Tibial artery (tissue), 4 donors: ENCODE measurements at places on chromosomes 7 and 10.
A peak's percentile ranks its signal among the peaks of the same experiment; 100 is the strongest.

DNA sequence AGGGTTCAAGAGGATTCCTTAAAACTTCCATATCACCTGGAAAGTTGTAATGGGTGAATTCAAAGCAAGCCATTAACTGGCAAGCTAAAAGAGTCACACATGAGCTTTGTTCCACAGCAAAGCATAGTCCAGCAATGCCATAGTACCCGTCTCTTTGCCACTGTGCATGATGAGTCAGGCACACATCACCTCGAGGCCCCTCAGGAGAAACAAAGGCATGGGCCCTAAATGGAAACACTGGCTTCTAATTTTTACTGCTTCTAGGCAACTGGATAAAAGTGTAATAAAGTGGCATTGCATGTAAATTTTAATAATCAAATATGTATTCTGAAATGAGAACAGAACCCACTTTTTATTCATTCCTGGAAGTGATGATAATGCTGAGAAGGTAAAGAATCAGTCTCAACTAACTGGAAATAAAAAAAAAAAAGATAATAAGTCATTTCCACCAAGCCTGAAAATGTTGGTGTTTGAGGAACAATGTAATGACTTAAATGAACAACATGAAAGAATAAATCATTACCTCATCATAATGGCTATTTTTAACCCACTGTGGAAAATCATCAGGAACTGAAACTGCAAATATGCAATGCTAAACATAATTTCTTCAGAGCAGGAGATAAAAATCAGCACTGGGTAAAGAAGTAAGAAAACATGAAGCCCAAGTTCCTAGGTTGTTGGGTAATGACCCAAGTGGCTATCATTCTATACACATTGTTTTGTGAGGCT is 104.9 kb downstream of the CDK6 start:
- DNase-seq = no peak

GRCh38 chr10:48332871-48333216 is 26.4 kb downstream of the MAPK8 start:
- no peak for DNase-seq

DNA sequence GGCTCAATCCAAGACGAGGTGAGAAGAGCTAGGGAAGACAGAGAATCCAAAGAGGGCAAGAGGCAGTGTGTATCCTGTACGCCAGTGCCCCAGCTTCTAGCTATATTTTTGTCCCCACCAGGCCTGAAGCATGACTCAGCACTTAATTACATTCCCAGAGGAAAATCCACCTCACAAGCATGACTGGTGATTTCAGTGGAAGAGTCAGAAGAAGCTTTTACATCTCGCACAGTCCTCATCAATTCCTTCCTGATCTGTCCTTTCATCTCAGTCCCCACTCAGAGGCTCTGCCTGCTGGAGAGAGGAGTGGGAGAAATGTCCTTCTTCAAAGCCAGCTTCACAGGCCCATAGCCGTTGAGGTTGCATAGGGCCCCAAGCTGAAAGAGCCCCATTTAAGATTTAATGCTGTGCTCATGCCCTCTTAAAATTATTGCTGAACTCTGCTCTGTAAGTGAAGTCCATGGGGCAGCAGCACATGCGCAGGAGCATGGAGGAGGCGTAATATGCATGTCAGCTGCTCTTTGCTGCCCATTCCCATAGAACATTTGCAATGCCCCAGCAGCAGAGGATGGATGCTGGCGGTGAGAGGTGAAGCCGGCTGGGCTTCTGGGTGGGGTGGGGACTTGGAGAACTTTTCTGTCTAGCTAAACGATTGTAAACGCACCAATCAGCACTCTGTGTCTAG is 39.0 kb upstream of the AOAH start:
- DNase-seq = no peak

DNA sequence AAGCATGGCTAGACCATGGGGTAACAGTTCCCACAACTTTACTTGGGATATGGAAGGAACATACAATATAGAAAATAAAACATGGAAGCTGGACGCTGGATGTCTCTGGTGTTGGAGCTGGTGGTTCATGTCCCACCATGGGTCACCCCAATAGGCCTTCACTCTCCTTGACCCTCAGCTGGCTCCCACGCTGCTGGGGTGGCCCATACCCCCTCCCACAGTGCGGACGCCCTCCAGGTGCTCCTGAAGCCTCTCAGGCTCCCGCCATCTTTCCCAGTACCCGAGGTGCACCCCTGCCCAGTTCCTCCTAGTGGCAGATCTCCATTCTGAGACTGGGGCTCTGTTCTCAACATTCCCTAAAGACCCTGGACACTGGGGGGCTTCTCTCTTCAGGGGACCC is 5.8 kb upstream of the CPA1 start:
- no peak for DNase-seq

DNA sequence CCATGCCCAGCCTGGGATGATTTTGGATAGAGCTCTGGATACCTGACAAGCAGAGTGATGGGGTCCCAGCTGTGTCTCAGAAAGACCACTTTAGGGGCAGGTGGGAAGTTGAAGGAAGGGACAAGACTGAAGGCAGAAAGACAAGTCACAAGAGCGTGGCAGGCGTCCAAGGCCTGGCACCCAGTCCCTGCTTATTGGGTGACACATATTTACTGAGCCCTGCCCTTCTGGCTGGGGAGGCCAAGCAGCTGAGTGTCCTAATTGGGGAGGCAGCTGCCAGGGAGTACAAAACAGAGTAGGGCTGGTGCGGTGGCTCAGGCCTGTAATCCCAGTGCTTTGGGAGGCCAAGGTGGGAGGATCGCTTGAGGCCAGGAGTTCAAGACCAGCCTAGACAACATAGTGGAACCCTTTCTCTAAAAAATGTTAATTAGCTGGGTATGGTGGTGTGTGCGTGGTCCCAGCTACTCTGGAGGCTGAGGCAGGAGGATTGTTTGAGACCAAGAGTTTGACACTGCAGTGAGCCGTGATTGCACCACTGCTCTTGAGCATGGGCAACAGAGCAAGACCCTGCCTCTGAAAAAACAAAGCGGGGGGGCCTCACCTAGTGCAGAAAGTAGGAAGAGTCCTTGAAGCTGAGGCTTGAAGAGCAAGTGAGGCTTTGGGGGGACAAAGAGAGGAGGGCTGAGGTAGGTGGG is 53.0 kb upstream of the GTF2I start:
- DNase-seq = peak; percentile 58

- DNase-seq = no peak
These were observed 17.1 kb upstream of the CPA1 start for GRCh38 chr7:130363026-130363847.

GRCh38 chr10:10120671-10121070 is 897.0 kb upstream of the CELF2 start:
- DNase-seq = no peak

- DNase-seq = no peak
These were observed 73.4 kb upstream of the CTBP2 start for GRCh38 chr10:125233726-125234125.

GRCh38 chr10:78298835-78299234 is 265.2 kb downstream of the RPS24 start:
- DNase-seq = no peak

DNA sequence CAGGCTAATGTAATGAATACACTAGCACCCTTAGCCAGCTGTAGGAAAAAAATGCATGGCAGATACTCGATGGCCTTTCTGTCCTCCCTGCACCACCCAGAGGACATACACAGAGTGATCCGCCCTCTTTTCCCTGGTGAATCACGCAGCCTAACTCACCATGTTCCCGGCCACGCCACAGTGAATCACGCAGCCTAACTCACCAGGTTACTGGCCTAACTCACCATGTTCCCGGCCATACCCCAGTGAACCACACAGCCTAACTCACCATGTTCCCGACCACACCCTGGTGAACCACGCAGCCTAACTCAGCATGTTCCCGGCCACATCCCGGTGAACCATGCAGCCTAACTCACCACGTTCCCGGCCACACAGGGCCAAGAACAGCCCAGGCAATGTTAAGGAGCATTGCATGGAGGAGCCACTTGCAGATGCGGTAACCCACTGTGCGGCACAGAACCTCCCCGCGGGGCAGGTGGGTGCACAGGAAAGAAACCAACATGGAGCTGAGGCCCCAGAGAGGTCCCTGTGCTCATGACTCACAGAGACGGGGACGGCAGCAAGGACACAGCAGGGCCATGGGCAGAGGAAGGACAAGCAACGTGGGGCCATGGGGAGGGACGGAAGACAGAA is 508.5 kb downstream of the DNAJB6 start:
- DNase-seq = no peak

DNA sequence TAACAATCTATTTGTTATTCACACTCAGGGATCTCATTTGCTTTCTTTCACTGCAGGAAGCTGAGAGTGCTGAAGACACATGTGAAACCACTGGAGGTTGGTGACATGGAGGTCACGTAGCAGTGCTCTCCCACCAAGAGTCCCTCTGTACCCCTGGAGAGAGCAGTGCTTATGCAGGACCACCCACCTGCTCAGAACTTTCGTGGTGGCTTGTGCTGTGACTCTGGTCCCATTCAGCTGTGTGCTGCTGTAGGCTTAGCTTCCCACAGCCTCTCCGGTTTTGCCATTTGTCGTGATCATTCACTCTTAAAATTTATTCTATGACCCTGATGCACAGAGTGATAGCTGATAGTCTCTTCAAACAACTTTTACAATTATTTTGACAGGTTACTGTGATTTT is 96.0 kb upstream of the RSU1 start:
- no peak for DNase-seq

- DNase-seq = no peak
These were observed 81.2 kb upstream of the SORCS3 start for GRCh38 chr10:104559935-104560334.

DNA sequence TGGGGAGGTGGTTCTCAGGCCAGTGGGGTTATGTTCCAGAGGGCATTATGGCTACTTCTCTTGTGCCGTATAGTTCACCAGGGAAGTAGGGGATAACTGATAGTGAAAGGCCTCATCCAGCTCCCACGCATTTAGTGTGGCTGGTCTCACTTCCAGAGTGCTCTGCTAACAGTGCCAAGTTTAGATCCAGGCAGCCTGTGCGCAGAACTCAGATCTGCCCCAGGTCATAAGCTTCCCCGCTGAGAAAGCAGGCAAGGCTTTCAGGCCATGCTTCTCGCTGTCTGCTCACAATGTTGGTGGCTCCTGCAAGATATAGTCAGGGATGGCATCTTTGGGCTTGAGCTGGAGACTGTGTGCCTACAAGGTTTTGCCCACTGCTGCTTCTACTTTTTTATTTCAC is 11.3 kb downstream of the AGK start:
- no peak for DNase-seq

- no peak for DNase-seq
These were observed 39.7 kb upstream of the TNKS2 start for GRCh38 chr10:91758303-91759146.

DNA sequence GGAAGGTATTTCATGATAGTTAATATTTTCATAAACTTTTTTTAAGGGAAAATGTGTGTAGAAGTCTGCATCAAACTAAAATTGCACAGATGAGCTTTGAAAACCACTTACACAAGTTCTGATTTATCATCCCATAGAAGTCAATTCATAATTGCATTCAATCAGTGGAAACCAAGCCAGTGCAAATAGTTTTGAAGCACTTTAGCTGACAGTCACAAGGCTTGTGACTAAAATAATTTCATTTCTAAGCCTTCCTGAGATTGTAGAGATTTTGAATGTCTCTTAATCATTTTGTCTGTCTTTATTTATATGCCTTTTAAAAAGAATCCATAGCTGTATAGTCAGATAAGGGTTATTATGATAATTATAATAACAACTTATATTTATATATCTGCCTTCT is 41.4 kb downstream of the EXOC4 start:
- DNase-seq = no peak

GRCh38 chr10:114674346-114674745 is 16.3 kb upstream of the ABLIM1 start:
- no peak for DNase-seq

GRCh38 chr7:158244873-158245723 is 342.5 kb downstream of the PTPRN2 start:
- DNase-seq = no peak

DNA sequence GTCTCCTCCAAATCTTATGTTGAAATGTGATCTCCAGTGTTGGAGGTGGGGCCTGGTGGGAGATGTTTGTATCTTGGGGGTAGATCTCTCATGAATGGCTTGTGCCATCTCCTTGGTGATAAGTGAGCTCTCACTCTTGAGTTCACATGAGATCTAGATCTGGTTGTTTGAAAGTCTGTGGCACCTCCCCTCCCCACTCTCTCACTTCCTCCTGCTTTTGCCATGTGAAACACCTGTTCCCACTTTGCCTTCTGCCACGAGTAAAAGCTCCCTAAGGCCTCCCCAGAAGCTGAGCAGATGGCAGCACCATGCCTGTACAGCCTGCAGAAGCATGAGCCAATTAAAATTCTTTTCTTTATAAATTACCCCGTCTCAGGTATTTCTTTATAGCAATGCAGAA is 23.5 kb downstream of the TMEM229A start:
- no peak for DNase-seq

DNA sequence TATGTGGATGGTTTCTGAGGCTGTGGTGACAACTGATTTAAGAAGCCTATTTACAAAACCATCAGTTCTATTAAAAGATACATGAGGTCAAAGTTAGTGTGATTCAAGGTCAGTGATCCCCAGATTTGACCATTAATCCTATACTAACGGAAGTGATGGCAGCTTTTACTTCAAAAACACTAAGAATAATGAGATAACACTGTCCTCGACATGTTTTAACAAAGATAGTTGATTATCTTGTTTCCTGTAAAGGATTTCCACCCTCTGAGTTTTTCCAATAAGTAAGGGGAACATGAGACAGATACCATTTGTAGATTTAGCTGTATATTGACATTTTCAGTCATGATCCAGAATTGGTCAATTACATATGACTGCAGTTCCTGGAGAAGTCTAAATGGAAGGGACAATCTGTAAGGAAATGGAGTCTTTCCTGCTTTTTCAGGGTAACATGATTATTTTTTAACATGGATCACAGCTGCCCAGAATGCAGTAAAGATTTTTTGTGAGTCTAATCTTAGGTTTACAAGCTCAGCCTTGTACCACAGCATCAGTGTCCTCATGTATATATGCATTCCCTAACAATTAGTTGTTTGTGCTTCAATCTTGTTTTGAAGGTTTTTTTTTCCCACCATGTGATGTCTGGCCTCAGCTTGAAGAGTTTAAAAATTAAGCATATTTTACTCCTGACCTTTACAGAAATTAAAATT is 188.0 kb downstream of the PPP1R9A start:
- no peak for DNase-seq

DNA sequence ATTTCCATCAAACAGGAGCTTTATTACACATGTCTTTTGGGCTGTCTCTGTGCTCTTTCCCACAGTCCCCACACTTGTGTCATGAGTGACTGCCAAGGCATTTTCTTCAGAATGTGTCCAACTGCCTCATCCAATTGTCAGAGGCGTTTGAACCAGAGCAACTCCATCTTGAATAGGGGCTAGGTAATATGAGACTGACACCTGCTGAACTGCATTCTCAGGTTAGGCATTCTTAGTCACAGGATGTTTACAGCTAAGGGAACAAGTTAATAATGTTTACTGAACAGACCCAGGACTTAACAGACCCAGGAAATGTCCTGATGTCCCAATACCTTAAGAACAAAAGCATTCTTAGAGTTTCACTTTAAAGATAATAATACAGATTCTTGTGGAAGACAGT is 595.5 kb downstream of the REEP3 start:
- DNase-seq = no peak

DNA sequence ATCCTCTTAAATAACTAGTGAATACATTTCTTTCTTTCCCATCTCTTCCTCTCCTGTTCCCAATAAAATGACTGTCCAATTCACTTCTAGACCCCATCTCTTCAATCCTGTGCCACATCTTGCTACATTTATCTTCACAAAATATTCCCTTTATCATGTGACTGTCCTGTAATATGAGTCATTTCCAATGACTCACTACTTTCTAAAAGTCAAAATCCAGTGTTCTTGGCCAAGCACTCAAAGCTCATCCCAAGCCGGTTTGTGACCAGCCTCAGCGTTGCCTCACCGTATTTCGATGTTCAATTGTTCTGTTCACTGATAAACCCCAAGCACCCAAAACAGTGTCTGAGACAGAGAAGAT is 104.7 kb downstream of the PARD3 start:
- no peak for DNase-seq
